ENCODE measurements at places on chromosomes 7 and 10.

DNA sequence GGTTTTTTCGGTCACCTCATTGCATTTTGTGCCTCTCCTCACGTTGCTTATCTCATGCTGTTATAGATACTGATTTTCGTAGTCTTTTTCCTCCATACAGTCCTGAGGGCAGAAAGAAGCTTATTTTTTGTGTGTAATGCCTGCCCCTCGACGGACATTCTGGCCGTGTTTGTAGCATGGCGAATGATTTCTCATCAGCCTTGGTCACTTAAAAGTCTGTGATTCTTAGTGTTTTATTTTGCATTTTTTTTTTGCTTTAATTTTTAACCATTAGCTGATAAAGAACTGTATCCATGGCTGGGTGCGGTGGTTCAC lies 469 bp upstream of the NOC3L start:
- DNase-seq = no peak

DNA sequence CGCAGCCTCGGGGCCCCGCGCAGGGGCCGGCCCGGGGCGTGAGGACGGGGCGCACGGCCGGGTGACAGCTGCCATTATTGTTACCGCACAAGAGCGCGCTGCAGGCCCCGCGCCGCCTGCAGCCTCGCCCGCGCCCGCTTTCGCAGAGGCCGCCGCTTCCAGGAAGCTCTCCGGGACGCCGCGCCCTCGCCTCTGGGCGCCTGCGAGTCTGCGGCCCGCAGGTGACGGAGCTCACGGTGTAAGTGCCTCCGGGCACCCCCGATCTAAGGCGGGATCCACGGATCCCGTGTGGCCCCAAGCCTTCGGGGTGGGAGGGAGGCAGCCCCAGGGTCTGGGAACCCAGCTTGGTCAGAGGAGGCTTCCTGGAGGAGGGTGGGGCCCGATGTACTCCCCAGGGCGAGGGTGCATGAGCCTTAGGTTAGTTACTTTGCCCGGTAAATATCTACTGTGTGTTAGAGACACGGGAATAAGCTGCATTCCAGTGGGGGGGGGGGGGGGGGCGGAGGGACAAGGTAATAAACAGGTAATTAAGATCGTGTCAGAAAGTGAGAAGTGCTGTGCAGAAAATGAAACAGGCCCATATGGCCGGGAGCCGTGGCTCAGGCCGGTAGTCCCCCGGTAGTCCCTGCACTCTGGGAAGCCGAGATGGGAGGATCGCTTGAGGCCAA lies 638 bp downstream of the IQCE start:
- DNase-seq = no peak

GRCh38 chr7:27139334-27140125 lies 4.0 kb downstream of the HOXA5 start:
- no peak for DNase-seq

- DNase-seq = no peak
Observed at GRCh38 chr10:114573330-114574045, 84.6 kb downstream of the ABLIM1 start.

GRCh38 chr7:132061937-132062336 lies 505.5 kb upstream of the PODXL start:
- no peak for DNase-seq

DNA sequence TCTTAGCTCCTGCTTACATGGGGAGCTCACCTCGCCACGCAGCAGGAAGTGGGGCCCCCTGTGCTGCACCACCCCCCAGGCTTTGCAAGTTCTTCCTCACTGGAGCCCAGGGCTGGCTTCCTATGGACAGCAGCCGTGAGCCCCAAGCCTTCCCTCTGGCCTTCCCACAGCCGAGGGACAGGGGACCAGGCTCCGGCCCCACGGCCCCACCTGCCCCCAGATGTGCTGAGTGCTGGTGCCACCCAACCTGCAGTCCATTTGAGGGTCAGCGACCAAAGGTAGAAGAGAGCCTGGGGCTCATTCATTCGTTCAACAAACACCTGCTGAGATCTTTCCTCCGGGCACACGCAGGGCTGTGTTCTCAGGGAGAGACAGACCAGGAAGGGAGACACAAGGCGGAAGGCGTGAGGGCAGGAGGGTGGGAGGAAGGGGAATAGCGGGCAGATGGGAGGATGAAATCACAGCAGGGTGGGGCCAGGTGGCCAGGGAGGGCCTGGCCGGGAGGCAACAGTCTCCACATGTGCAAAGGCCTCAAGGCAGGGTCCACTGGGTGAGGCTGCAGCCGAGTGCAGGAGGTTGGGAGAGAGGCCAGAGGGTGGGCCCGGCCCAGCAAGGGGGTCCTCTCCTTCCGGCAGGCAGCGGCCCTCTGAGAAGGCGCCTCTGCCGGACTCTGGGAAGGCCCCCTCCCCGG lies 100.1 kb downstream of the FOXL3 start:
- no peak for DNase-seq

DNA sequence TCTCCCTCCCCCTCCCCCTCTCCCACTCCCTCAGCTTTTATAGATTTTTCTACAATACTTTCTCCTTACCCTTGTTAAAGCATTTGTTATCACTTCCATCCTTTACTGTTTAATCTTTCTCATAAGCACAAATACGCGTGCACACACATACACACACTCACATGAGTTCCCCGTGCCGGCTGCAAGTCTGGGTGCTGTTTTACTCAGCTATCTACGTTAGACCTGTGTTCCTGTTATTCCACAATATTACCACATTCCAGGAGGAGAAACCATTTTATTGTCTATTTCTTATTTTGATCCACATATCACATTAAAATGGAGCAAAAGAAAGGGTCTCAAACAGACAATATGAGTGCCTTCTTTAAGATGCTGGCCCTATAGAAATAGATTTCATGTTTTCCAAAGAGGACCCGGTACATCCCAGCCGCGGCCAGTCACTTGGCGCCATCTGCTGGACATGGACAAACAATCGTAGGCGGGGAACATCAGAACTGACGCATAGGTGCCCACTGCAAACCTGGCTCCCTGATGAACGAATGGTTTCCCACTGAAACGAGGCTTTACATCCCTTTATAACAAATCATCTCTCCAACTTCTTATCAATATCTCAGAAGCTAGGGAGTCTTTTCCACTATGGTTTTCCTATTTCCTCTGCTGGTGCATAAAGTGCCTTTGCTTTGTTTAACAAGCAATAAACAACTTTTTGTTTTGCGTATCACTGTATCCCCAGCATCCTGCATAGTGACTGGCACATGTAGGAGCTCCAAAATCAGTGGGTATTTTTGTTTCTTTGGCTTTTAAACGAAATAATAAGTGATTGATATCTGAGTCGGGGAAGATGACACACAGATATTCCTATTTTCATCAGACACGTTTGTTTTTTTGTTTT lies 25.2 kb upstream of the OPTN start:
- DNase-seq = peak; percentile 40

- DNase-seq = no peak
Observed at GRCh38 chr10:78690354-78691111, 378.2 kb upstream of the ZMIZ1 start.

DNA sequence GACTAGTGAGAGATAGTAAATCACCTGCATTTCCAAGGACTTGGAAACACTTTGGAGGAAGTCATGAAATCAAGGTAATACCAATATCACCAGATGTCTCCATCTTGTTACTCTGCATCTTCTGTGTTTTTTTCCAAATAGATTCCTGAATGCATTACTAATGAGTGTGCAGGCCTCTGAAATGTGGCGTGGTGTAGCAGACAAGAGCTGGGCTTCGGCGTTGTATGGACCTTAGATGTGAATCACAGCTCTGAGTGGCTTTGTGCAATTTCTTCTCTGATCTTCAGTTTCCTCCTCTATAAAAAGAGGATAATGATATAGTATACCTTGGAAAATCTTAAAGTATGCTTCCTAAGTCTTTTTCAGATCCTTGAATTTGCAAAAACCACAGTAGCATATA lies 9.6 kb upstream of the MYPN start:
- no peak for DNase-seq

GRCh38 chr7:30771174-30771879 lies at the start of gene MINDY4:
TSS of gene MINDY4 (plus strand) at chr7:30771417. CDS start at chr7:30771494, 77 bp downstream.
- DNase-seq = no peak

DNA sequence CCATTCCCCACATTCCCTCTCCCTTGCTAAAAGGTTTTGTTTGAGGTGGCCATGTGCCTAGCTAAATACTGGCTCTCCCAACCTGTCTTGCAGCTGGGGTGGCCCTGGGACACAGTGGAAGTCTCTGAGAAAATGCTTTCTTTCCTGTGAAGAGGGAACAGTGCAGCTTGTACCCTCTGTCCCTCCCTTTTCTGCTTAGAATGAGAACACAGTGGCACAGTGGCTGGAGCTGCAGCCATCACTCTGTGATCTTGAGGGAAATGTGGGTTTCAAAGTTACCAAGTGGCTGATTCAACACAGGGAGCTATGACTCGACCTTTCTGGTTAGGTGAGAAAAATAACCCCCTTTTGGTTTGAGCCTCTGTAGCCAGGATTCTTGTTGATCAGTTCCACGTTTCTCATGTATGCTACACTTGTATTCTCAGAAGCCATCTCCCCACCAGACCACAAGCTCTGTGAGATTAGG lies 62.7 kb upstream of the CARD11 start:
- no peak for DNase-seq

- no peak for DNase-seq
Observed at GRCh38 chr10:132712743-132713142, 73.2 kb downstream of the NKX6-2 start.

- DNase-seq = no peak
Observed at GRCh38 chr10:51768886-51769465, 69.6 kb upstream of the CSTF2T start.

GRCh38 chr10:79013406-79013987 lies 55.3 kb upstream of the ZMIZ1 start:
- no peak for DNase-seq

- DNase-seq = no peak
Observed at GRCh38 chr10:97371696-97372095, 29.4 kb downstream of the RRP12 start.

DNA sequence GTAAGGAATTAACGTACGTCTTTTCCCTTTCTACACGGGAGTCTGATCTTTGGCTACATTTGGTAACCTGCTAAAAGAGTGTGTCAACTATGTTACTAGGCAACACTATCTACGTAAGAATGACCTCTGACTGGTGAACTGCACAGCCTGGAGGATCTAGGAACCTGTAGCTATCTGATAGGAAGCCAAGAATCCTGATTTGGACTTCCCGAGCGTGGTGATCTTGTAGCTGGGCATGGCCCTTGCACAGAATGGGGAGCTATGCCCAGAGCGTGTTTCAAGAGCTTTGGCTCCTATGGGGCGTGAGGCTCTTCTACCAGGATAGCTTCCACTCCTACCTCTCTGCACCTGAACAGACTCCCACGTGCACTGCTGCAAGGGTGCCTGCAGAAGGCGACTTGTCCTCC lies 157.5 kb downstream of the TAX1BP1 start:
- no peak for DNase-seq

DNA sequence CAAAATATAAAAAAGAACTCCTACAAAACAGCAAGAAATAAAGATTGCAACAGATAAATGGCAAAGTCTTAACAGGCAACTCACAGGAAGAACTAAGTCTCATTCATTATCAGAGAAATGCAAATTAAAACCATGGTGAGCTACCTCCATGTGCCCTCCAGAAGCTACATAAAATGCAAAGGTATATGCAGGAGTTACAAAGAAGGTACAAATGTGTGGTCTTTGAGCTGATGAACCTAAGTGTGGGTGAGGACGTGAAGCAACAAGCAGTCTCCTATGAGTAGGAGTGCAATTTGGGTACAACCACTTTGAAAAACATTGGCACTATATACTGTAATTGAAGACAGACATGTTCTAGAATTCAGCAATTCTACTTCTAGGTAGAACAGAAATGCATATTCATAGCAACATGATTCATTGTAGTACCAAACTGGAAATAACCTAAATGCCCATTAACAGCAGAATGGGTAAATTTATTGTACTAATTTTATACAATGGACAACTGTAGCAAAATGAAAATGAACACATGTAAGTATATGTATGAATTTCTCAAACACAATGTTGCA lies 61.6 kb upstream of the KCNMA1 start:
- DNase-seq = no peak

GRCh38 chr10:3427950-3428354 lies 255.4 kb upstream of the PITRM1 start:
- no peak for DNase-seq

DNA sequence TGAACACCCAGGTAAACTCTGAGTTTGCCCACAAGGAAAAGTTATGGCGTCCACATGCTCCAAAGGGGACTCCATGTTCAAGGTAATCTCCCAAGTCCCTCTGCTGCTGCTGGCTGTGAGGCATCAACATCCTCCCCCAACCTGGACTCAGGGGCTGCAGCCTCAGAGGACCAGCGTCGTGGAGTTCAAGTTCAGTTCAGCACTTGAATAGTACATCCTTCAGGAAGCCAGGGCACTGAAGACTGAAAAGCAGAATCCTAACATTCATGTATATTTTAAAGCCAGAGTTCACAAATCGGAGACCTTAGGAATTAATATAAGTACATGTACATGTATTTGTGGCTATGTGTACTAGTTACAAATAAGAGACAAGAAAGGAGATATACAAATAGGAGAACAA lies 90.4 kb downstream of the PTPRE start:
- DNase-seq = no peak

DNA sequence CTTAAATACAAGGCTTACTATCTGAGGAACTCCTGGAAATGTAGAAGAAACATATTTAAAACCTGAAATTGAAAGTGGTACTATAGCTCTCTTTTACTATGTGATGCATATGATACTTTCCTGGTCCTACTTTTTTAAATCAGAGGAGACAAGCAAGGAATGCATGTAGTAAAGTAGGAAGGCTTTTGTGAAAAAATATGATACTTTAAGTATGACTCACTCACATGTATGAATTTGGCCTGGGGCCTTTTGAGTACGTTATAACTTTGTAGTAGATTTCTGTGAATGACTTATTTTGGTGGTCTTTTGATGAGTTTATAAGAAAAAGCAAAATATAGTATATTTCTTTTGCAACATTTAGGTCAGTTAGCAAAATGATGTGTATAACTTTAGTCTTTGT lies 53.8 kb downstream of the TAX1BP1 start:
- DNase-seq = no peak

DNA sequence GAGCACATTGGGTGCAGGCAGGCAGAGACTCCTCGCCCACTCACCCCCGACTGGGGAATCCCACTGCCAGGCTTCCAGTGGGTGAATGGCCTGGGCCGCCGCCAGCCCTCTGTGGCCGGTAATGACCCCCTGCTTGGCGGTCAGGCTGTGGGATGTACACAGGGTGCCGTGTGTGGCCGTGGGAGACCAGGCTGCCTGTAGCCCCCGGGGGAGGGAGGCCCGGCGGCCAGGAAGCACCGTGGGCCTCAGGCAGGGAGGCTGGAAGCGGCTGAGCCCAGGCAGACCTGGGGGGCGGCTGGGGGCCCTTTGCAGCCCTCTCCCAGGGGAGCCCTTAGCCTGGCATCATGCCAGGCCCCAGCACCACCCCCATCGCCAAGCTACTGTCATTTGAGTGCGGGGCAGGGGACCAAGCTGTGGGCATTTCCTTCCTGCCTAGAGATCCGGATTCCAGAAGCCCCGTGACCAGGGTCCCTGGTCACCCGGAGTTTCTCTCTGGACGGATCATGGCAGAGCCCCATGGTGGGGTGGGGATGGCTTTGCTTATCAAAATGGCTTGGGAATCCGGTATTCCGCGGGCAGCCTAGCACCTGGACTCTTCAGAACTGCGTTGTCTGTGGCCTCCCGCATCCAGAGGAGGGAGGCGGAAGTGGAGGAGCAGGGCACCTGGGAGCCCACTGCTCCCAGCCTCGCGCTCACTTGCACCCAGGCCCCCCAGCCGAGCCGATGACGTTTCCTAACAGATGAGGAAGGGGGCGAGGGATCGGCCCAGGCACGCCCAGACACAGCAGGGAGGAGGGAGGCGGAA lies 1.1 kb downstream of the TTYH3 start:
- no peak for DNase-seq

GRCh38 chr10:104028146-104028545 lies 57.5 kb downstream of the COL17A1 start:
- no peak for DNase-seq

- DNase-seq = no peak
Observed at GRCh38 chr10:71080381-71081228, 131.8 kb upstream of the UNC5B start.
